ENCODE measurements at places on chromosomes 5 and 9.

DNA sequence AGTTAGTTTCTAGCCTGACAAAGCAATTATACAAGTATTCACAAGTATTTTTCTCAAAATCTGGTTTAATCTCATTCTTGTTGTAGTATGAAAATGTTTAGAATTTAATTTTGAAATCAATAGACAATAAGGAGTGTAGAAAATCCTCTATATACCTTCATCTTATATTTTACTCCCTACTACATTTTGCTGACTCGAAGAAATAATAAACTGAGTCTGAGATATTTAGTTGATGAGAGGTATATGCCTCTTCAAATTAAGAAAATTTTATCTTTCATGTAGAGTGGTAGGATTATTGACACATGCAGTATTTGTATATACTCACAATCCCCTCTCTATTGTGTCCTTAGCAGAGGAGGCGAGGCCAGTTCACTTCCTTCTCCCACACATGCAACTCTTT lies 477.7 kb downstream of the MAN2A1 start:
- no peaks in the 10 kb centered on the region for H3K4me1 ChIP-seq
- H3K36me3 ChIP-seq: no peaks in the 10 kb centered on the region
- no peaks in the 10 kb centered on the region for H3K27me3 ChIP-seq
- H3K27ac ChIP-seq: no peak overlapping the region

GRCh38 chr9:88746029-88746742 lies 211.2 kb downstream of the NXNL2 start:
- H3K4me1 ChIP-seq: peaks cover 61% of the 10 kb centered on the region
- no peaks in the 10 kb centered on the region for H3K36me3 ChIP-seq
- peak; percentile 83 for DNase-seq
- H3K27ac ChIP-seq: peak overlapping the region; percentile 78

DNA sequence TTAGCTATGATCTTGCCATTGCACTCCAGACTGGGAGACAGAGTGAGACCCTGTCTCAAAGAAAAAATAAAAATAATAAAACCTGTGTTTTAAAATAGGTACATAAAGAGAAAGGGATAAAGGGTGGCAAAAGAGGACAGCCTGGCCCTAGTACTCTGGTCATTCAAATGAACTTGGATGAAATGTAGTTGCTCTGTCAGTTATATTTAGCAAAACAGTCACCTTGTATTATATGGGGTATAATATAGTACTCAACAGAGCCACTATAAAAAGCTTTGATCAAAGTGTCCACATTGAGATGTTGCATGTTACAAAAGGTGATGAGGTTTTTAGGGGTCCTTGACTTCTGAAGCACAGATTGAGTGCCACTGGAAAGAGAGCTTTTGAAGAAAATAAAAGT lies 61.1 kb upstream of the EQTN start:
- DNase-seq: no peak
- H3K4me3 ChIP-seq: no peak overlapping the region
- no peaks in the 10 kb centered on the region for H3K27me3 ChIP-seq
- H3K27ac ChIP-seq: no peak overlapping the region

- peak within 1 kb of the TSS; percentile 77 for H3K4me3 ChIP-seq
- peak within 1 kb of the TSS; percentile 62 for H3K27ac ChIP-seq
- peak; percentile 94 for DNase-seq
- H3K27me3 ChIP-seq: peaks cover 34% of the 10 kb centered on the region
- no peaks in the 10 kb centered on the region for H3K36me3 ChIP-seq
Measured at GRCh38 chr9:114505187-114506081, at the start of gene WHRN. Gene WHRN, minus strand, starts transcription at chr9:114505473. Its CDS starts 672 bp downstream, at chr9:114504801.

DNA sequence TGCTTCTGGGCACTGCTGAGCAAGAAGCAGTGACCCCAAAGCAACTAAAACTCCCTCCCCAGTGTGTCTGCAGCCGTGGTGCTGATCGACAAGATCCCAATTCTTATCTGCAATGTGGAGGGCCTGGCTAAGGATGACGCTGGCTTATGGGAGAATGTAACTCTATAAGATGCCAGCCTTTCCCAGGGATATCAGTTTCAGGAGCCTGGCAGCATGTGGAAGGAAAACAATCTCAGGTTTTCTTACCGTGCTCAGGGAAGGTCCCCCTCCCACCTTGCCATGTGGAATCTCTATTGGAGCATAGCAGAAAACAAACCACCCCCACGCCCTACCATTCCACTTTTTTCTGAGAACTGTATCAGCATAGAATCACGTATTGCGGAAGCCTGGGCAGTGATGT lies 87.7 kb upstream of the PTPN3 start:
- no peaks in the 10 kb centered on the region for H3K36me3 ChIP-seq
- H3K27me3 ChIP-seq: no peaks in the 10 kb centered on the region
- H3K4me3 ChIP-seq: no peak overlapping the region
- H3K4me1 ChIP-seq: no peaks in the 10 kb centered on the region
- DNase-seq: no peak

- H3K4me1 ChIP-seq: peaks cover 45% of the 10 kb centered on the region
- no peak overlapping the region for H3K4me3 ChIP-seq
- H3K27me3 ChIP-seq: no peaks in the 10 kb centered on the region
- no peak for DNase-seq
Measured at GRCh38 chr9:77600810-77601209, 47.3 kb downstream of the GNA14 start.

GRCh38 chr9:89038382-89039103 lies 47.3 kb downstream of the S1PR3 start:
- peak; percentile 8 for DNase-seq
- H3K4me1 ChIP-seq: no peaks in the 10 kb centered on the region
- H3K36me3 ChIP-seq: no peaks in the 10 kb centered on the region
- no peaks in the 10 kb centered on the region for H3K27me3 ChIP-seq
- H3K4me3 ChIP-seq: no peak overlapping the region

GRCh38 chr5:169351721-169352120 lies 50.8 kb upstream of the SLIT3 start:
- no peaks in the 10 kb centered on the region for H3K4me1 ChIP-seq
- peaks cover 2% of the 10 kb centered on the region for H3K27me3 ChIP-seq
- H3K27ac ChIP-seq: no peak overlapping the region
- H3K4me3 ChIP-seq: no peak overlapping the region

DNA sequence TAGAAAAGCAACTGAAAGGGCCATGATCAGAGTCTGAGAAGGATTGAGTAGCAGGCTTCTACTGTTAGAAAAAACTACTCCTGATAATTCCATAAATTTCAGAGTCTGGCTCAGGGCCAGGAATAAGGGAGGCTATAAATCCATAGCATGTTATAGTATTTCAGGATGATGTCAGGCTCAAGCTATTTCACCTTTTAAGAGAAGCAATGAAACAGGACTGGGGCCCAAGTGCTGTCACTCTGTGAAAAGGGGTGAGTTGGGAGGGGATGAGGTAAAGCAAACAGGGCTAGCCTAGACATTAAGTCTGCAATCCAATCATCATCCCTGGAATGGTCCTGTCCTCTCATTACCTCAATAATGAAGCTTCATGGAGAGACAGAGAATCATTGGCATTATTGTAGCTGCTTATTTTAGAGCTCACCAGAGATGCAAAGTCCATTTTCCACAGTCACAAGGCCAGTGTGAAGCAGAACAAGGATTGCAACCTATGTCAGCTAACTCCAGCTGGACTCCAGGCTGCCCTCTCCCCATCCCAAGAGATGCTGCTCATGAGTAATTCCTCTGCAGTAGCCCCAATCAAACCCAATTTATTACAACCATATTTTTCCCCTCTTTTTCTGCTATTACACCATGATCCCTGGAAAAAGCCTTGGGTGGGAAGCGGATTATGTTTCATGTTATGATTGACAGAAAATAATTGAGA lies 56.0 kb downstream of the PAPPA start:
- H3K27ac ChIP-seq: no peak overlapping the region
- no peaks in the 10 kb centered on the region for H3K27me3 ChIP-seq
- peak; percentile 20 for DNase-seq
- H3K4me1 ChIP-seq: peaks cover 16% of the 10 kb centered on the region
- no peak overlapping the region for H3K4me3 ChIP-seq
- peaks cover 77% of the 10 kb centered on the region for H3K36me3 ChIP-seq

GRCh38 chr5:86175224-86175623 lies 442.5 kb upstream of the COX7C start:
- no peak overlapping the region for H3K27ac ChIP-seq
- H3K36me3 ChIP-seq: no peaks in the 10 kb centered on the region
- no peaks in the 10 kb centered on the region for H3K27me3 ChIP-seq

DNA sequence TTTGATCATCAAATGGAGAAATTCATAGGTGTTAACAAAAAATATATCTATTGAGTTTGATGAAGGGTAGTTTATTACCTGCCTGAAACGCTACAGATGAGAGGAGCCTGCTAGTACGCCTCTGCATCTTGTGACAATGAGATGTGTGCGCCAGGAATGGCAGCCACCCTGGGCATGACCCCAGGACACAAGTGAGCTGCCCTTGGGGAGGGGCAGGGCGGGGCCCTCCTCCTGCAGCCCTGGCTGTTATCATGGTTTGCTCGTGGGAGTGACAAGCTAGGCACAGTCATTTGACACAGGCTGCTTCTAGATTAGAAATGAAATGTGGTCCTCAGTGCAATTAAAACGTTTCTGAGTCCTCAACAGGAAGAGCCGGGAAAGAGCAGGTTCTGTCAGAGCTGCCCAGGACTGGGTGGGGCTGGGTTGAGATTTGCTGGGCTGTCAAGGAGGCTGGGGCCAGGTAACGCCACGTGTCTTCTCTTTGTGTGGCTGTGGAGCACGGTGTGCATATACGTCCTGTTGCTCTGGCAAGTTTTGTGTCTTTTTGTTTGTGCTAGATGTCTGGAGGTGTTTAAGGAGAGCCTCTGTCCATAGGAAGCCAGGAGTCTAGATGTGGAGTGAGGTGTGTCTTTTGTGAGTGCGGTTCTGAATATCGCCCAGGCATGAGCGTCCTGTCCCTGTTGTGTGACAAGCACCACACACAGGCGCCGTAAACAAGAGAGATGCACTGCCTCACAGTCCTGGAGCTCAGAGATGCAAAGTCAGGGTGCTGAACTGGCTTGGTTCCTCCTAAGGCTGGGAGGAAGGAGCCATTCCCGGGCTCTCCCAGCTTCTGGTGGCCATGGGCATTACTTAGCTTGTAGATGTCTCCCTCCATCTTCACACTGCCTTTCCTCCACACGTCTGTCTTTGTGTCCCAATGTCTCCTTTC lies 129.0 kb upstream of the IRX4 start:
- H3K4me1 ChIP-seq: no peaks in the 10 kb centered on the region
- H3K4me3 ChIP-seq: no peak overlapping the region
- H3K27me3 ChIP-seq: peaks cover 65% of the 10 kb centered on the region
- no peak for DNase-seq
- H3K27ac ChIP-seq: no peak overlapping the region

DNA sequence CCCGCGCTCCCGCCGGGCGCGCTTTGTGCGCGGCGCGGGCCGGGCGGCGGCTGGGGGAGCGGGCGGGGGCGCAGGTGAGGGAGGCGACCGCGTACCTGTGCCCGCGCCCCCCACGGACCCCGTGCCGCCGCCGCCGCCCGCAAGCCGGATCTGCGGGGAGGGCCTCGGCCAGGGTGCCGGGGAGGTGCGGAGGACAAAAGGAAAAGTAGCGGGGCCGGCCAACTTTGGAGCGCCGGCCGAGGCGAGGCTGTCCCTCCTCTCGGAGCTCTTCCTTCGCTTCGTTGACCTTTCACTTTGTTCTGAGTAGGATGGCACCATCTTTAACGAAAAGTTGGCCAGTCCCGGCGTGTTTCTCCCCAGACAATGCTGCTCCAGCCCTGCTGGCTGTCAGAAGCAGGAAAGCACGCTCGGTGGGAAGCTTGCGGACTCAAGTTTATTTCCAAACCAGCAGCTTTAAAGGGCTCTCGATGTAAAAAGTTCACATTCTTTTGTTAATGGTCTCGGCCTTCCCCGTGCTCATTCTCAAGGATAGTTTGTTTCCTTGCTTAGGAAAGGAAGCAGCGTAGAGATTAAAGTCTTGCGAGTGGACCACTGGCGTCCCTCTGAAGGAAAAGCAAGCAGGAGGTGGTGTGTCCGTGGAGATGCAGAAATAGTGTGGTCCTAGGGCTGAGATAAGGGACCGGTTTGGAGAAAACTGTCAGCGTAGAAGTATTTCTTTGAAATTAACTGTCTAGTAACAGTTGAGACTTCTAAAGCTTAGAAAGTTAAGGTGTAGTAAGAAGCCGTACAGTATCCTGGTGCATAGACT lies 639 bp downstream of the EHMT1 start:
- H3K4me3 ChIP-seq: peak overlapping the region; percentile 68
- H3K27me3 ChIP-seq: no peaks in the 10 kb centered on the region
- peaks cover 6% of the 10 kb centered on the region for H3K4me1 ChIP-seq
- H3K36me3 ChIP-seq: peaks cover 20% of the 10 kb centered on the region
- DNase-seq: peak; percentile 55

DNA sequence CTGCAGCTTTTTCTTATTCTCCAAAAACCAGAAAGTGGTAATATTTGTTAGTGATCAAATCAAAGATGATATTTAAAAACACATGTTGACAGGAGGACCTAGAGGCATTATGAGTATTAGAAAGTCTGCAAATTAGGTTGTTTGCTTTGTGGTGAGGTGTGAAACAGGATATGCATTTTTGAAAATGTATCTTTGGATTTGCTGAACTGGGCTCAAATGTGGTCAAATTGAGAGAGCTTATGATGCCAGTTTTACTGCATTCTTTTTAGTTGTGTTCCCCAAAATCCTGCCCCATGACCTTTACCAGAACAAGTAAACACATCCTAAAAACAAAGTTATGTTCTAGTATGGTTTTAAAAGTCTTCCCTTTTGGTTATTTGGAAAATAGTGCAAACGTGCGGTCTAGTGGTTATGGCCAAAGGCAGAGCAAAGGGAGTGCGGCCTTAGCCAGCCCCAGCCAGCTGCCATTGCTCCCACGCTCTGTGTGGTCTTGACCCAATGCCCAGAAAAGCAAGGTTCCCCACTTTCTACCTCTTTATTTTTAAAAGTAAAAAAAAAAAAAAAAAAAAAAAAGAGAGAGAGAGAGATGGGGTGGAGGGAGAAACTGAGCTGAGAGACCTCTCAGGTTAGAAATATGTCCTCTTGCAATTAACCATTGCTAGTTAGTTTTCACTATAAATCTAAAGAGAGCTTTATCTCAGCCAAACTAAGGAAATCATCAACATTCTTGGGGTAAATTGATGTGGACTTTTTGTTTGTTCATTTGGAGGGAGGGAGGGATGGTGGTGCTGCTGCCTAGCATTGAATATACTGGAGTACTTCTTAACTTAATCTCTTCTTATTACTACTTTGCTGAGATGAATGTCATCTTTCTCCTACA lies 176.6 kb downstream of the ARHGAP26 start:
- no peaks in the 10 kb centered on the region for H3K27me3 ChIP-seq
- H3K4me3 ChIP-seq: no peak overlapping the region
- H3K27ac ChIP-seq: no peak overlapping the region
- no peaks in the 10 kb centered on the region for H3K36me3 ChIP-seq
- H3K4me1 ChIP-seq: no peaks in the 10 kb centered on the region
- no peak for DNase-seq

GRCh38 chr9:124196814-124197176 lies 61.0 kb upstream of the NEK6 start:
- DNase-seq: no peak
- H3K4me1 ChIP-seq: no peaks in the 10 kb centered on the region
- H3K36me3 ChIP-seq: no peaks in the 10 kb centered on the region
- H3K27ac ChIP-seq: no peak overlapping the region
- no peak overlapping the region for H3K4me3 ChIP-seq
